ENCODE measurements at places on chromosomes 11 and 22.

- no peak for DNase-seq
These were observed 55.2 kb downstream of the PDE3B start for GRCh38 chr11:14698771-14699170.

GRCh38 chr22:47299863-47300697 is 537.6 kb downstream of the TBC1D22A start:
- no peak for DNase-seq

DNA sequence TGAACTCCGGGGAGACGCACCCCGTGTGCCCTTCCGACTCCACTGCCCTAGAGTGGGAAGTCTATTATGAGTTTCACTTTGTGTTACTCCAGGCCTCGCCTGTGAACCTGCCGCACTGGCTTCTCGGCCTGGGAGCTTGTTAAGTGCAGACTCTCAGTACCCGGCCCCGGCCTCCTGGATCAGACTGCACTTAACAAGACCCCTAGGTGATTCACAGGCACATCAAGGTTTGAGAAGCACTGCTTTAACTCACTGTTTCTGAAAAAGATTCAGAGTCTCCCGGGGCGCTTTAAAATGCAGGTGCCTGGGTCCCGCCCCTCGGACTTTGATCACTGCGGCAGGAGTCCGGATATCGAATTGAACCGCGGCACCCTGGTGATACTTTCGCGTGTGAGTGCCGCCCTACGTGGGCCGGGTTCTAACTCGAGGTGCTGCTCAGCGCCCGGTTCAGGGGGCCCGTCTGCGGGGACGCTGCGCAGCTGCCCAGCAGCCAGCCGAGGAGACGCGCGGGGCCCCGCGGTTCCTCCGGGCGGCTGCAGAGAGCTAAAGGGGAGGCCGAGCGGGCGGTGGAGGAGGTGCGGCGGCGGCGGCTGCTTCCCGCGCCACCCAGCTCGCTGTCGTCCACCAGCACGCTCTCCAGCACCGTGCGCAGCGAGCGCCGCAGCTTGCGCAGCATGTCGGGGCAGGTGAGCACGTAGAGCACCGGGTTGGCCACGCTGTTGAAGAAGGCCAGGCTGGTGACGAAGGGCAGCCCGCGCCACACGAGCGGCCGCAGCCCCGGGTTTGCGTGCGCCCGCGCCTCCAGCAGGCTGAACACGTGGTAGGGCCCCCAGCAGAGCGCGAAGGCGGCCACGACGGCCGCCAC is 3.4 kb downstream of the PTGDR2 start:
- no peak for DNase-seq

GRCh38 chr11:117681438-117681837 is 115.6 kb downstream of the DSCAML1 start:
- no peak for DNase-seq

DNA sequence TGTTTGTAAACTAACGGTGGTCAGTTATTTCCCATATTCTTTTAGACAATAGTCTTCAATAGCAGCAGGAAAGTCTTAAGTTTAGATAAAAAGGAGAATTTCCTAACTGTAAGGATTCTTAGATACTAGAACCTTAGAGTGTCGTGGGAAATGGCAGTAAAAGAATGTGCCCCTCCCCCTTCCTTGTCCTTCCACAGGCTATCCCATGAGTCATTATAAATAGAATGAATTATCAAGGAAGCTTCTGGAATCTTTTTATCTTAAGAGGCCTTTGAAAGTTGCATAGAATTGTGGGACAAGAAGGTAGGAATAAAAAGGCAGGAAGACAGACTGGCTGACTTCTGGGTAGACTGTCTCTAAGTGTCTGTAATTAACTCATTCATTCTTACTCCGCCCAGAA is 165.2 kb upstream of the TBCEL start:
- DNase-seq: no peak

GRCh38 chr11:128832121-128832497 is 35.0 kb downstream of the KCNJ1 start:
- no peak for DNase-seq

DNA sequence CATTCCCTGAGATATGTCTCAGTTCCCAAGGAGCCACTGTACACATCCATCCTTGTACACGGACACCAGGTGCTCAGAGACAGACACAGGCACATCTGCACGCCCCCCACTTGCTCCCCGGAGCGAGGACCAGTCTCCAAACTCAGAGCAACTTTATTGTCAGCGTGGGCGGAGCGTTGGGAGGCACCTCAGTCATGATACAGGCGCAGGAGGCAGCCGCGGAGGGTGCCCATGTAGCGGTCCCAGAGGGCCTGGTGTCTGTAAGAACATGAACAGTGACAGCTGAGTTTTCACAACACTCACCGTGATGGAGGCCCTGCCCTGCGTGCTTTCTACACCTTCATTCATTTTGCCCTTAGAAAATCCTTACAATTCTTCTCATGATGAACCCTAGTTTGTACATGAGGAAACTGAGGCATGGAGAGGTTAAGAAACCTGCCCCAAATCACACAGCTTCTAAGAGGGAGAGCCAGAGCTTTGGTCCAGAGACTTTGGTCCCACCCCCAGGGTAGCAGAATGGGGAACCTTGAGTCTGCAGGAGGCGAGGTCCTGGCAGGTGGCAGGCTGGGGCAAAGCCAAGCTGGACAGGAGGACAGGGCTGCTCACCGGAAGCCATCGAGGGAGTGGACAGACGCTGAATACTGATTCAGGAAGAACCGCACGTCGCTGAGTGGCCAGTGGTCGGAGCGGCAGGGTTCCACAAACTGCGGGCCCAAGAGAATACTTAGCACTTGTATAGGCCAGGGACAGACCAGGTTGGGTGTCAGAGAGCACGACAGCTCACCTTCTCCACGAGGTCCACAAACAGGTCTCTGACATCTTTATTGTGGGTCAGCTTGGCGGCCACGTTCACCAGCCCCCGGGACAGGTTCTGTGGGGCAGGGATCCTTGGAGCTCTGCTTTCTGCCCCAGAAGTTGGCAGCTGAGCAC is 4.2 kb downstream of the FIBP start:
- DNase-seq: no peak

- DNase-seq: no peak
These were observed 14.7 kb upstream of the TUB start for GRCh38 chr11:8066036-8066910.

GRCh38 chr11:116379185-116379828 is 393.5 kb downstream of the BUD13 start:
- no peak for DNase-seq

- DNase-seq: no peak
These were observed 10.9 kb downstream of the NCF4 start for GRCh38 chr22:36871669-36872081.

DNA sequence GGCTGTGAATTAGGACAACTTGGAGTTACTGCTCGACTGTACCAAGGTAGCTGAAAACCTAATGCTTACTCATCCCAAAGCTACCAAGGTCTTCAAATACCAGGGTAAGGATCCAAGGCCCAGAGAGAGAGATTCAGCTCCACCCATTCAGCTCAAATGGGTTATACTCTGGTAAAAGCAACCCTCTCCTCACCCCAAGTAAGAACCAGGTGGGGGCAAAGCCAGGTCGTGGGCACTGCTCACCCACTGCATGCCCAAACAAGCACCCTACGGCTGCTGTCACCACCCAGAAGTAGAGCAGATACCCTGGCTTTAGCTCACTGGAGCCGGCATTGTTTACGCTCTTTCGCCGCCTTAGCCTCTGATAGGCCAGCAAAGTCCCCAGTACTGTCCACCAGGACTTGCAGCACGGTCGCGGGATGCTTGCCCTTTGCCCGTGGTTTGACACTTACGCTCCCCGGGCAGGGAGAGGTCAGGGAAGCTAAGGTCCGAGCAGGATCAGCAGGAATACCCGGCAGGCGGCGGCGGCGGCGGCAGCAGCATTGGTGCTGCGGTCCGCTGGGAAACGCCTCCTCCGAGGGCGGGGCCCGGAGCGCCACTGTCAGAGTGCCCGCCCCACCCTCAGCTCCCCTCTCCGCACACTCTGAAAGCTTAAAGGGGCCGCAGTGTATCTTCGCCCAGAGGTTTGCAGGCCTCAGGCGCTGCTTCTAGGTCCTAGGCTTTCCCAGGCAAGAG is 19.6 kb downstream of the CKAP5 start:
- DNase-seq: peak; percentile 35

GRCh38 chr11:65499713-65500386 is 1.0 kb downstream of the MALAT1 start:
- peak; percentile 63 for DNase-seq

GRCh38 chr22:41915035-41915785 is at the start of gene SHISA8:
TSS of gene SHISA8 (minus strand) at chr22:41915074. CDS start at chr22:41914667, 407 bp downstream.
- no peak for DNase-seq

GRCh38 chr11:44145011-44145775 is 49.7 kb downstream of the EXT2 start:
- no peak for DNase-seq

DNA sequence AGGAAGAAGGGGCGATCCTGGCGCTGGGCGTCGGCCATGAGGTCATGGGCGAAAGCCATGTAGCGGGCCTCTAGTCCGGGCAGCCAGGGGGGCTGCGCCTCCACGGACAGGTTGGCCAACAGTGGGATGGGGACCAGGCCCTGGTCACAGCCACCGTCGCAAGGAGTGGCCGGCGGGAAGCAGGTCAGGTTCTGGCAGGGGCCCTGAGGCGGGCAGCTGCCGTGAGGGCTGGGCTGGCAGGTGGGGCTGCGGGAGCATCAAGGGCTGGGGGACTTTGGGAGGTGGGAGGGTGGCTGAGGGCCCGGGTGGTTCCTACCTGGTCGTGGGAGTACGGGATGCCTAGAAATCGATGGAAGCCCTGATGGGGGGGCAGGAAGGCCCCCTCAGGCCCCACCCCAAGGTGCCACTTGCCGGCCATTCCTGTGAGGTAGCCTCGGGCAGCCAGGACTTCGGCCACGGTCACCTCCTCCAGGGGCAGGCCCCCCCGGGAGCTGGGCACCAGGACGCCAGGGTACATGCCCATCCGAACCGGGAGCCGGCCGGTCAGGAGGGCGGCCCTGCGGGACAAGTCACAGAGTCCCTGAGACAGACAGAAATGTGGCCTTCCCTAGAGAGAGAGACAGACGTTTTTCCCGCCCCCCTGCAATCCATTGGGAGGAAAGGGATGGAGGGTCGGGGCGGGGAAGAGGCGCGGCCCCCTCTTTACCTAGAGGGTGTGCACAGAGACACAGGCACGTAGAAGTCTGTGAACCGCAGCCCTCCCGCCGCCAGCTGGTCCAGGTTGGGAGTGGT is 906 bp downstream of the ARSA start:
- no peak for DNase-seq

- DNase-seq: no peak
These were observed 393.0 kb upstream of the KIRREL3 start for GRCh38 chr11:127393460-127393997.

DNA sequence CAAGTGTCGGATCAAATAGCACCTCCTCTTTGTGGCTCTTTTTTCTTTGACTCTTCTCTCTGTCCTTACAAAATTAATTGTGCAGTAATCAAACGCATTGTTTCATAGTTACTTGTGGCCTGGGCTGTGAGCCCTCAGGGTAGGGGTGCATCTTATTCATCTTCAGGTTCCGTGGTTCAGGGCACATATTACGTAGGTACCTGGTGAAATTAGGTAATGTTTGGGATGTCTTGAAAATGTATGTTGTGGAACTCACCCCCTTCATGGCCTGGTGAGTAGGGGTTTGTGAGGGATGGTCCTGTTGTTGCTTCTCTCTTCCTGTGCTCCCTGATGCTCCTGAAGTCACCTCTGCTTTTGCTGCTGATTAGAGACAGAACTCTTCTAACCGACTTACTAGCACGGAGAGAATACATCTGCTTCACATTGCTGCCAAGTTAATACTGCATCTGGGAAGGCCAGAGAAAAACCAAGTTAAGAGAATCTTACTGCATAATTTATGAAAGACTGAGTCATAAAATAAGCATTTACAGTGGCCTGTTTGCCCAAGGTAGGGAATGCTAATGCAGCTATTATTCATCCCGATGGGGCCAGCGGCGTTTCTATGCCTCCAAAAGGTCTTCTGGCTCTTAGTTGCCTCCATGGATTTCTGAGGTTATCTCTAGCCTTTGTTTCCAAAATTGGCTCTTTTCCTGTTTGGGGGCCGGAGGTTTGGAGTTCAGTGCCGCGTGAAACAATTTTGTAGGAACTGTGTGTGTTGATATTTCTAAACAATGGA is 66.9 kb downstream of the TBC1D22A start:
- no peak for DNase-seq

- DNase-seq: no peak
These were observed 39.3 kb upstream of the CELSR1 start for GRCh38 chr22:46576556-46577367.

- no peak for DNase-seq
These were observed 71.8 kb downstream of the XRRA1 start for GRCh38 chr11:74877132-74877531.

- DNase-seq: no peak
These were observed 5.0 kb downstream of the MIF start for GRCh38 chr22:23899042-23899745.

DNA sequence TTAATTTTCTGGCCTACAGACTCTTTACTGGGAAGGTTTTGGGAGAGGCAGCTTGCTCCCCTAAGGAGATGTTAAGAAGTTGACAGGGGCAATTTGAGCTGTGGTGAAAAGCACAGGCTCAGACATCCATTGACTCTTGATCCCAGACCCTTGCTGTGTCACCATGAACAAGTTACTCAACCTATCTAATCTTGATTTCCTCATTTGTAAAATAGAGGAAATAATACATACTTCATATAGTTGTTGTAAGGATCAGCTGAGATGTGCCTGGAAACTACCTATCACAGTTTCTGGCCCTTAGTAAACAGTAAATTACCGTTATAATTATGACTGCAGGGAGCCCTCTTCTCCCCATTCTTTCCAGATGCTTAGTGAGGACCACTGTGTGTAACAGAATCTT is 16.6 kb upstream of the SCGB1D4 start:
- no peak for DNase-seq

DNA sequence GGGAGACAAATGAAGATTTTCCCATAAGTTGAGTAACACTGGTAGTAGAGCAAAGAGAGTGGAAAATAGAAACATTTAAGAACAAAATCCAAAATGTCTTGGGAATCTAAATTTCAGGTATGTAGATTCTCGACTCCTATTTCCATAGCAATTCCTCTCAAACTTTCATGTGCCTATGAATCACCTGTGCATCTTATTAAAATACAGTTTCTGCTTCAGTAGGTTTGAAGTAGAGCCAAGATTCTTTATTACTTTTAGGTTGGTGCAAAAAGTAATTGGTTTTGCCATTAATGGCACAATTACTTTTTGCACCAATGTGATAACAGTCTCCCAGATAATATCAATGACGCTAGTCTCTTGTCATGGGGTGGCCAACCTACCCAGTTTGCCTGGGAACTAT is 115.3 kb upstream of the SLC5A12 start:
- no peak for DNase-seq
